Liver (tissue), 10 donors: ENCODE measurements at places on chromosomes 2 and 18. TPM values are rescaled to one million over a fixed set of nuclear protein-coding genes. Genes with fewer than 3 reads are reported as not detected.

The ADRA2B gene
- polyA plus RNA-seq = 3.7 TPM

The GPR155 gene
- polyA plus RNA-seq = 3.1 TPM

The IRS1 gene
- 7.4 TPM for polyA plus RNA-seq

The CCDC141 gene
- 0.40 TPM for polyA plus RNA-seq

The TUBA4B gene
- 0.19 TPM for polyA plus RNA-seq

The PPP1R1C gene
- polyA plus RNA-seq = 5.6 TPM

The OR6B2 gene
- not detected for polyA plus RNA-seq

The SERPINB7 gene
- not detected for polyA plus RNA-seq

The PRSS56 gene
- polyA plus RNA-seq = not detected

The SP140 gene
- 0.46 TPM for polyA plus RNA-seq

The POTEJ gene
- not detected for polyA plus RNA-seq

The CRYBA2 gene
- polyA plus RNA-seq = not detected

The PLEK gene
- 2.6 TPM for polyA plus RNA-seq

The ALPG gene
- not detected for polyA plus RNA-seq
